Bronchial epithelial cell (primary cell): ENCODE measurements at places on chromosomes 3 and 15. TPM values are rescaled to one million over a fixed set of nuclear protein-coding genes. Genes with fewer than 3 reads are reported as not detected.

DNA sequence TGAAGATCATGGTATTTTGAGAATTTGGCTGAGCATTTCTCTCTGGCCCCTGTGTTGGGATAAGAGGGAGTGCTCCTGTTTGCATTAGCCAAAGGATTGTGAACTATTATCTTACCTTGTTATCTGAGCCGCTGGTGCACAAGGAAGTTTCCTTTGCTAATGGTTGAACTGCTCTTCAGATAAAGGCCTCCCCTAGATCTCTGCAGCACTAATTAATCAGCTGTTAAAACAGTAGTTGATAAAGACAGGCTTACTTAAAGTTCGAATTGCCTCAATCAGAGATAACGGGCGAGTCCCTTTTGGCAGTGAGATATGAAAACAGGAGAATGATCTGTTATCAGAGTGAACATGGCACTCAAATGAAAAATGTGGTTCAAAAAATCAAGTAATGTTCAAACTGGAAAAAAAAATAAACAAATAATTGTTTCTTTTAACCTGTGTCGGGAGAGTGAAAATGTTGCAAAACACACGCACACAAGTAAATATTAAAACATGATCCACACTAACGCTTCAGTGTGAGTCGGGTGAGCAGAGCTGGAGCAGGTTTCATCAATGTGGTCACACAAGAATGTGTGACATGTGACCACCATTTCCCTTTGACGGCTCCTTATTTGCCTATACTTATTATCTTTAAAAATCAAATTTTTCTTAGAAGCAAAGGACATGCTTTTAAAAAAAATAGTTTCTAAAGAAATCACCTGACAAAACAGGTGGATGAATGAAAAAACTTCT lies 469.1 kb downstream of the SOX2 start:
- DNase-seq: no peak

The SLC25A20 gene
- total RNA-seq: 9.5 and 11.8 TPM in 2 replicates

DNA sequence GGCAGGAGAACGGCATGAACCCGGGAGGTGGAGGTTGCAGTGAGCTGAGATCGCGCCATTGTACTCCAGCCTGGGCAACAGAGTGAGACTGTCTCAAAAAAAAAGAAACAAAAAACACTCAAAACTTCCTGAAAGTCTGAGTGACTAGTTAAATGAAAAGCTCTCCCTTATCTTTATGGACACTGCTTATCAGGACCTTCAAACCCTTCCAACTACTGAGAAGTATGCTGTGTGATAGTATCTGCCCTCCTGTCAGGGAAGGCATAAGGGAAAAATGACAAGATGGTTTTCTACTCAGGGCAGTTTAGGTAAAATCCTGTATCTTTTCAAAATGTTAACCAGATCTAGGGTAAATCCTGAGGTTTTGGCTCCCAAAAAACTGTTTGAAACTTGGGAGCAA lies 21.8 kb downstream of the EMC7 start:
- no peak for DNase-seq

The DAPK2 gene
- 0.53 and 3.3 TPM in 2 replicates for total RNA-seq

DNA sequence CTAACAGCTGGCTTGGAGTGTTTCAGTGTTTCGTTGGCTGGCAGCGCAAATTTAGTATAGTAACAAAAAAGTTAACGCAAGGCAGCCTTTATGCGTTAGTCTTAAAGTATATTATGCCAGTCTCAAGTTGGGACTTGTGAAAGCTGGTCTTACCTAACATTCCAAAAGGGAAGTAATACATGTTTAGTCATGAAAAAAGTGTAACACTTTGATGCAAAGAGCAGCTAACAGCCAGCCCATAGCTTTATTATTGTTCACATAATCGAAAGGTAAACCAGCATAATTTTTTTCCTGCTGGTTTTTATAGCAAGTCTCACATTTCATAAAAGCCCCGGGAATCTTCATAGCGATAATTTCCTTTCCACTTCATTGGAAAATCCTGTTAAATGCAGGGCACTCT lies 2.4 kb upstream of the GPR87 start:
- DNase-seq: peak; percentile 98

- peak; percentile 90 for DNase-seq
These were observed 100.5 kb upstream of the ZBED2 start for GRCh38 chr3:111695636-111696117.

DNA sequence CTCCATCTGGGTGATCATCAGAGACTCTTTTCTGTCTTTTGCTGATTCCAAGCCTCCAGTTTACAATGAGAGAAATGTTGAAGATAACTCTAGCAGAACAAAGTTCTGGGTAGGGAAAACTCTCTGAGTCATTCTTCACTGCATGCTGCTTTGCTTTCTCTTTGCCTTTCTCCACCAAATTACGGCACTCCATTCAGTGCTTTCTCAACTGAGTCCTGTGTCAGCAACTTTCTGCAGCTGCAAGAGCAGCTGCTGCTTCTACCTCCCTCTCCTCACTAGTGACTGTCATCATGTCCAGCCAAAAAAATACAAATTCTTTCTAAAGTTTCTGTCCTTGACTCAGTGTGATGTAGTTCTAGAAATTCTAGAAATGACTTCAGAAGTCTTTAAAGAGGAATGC lies 953.8 kb downstream of the IGSF11 start:
- no peak for DNase-seq
